HCEC 1CT (cell line): ENCODE measurements at places on chromosomes 7 and 10.
A peak's percentile ranks its signal among the peaks of the same experiment; 100 is the strongest.

GRCh38 chr7:129950933-129951225, 1.9 kb downstream of the UBE2H start:
- no peak for DNase-seq

- no peak for DNase-seq
These were observed 68.9 kb upstream of the INPP5A start for GRCh38 chr10:132468651-132469050.

DNA sequence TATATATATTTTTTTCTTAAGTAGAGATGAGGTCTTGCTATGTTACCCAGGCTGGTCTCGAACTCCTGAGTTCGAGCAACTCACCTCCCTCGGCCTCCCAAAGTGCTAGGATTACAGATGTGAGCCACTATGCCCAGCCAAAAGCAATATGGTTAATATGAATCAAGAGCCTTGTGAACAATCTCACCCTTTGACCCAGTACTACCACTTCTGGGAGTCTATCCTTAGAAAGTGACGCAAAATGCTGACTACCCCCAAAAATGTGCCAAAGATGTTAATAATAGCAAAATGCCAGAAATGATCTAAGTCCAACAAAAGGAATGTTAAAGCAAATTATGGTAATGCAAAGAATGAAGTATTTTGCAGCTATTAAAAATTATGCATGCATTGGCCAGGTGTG, 44.3 kb downstream of the HOXA1 start:
- peak; percentile 75 for DNase-seq

DNA sequence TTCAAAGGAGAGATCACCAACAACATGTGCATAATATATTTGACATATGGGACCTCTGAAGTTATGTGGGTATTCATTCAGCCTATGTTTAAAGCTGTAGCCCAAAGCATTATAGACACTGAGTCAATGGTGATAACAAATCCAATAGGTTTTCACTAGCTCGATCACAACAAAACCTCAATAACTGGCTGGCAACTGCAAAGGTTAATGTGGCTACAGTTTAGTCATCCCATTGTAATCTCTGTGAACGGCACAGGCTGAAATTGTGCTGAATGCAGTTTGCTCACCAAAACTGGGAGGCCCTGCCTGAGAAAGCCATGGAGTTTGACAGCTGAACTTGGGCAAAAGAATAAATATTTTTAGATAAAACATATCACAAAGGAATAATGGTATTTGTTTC, 152.4 kb upstream of the ADO start:
- peak; percentile 60 for DNase-seq

DNA sequence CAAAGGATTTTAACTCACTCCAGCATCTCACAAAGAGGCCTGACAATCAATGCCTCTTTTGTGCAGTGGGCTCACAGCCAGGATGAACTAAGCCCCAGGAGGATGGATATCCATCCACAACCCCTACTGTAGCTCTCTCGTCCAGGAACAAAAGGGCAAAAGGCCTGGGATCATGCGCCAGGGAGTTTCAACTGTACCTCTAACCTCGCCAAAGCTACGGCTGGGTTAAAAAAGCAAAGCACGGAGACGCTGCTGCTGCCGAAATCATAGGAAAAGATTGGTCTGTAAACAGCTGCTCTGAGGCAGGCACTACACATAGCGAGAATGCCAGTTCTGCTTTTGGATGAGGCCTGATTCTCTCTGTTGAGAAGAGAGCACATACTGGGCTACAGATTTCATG, 32.1 kb downstream of the VSTM4 start:
- no peak for DNase-seq

DNA sequence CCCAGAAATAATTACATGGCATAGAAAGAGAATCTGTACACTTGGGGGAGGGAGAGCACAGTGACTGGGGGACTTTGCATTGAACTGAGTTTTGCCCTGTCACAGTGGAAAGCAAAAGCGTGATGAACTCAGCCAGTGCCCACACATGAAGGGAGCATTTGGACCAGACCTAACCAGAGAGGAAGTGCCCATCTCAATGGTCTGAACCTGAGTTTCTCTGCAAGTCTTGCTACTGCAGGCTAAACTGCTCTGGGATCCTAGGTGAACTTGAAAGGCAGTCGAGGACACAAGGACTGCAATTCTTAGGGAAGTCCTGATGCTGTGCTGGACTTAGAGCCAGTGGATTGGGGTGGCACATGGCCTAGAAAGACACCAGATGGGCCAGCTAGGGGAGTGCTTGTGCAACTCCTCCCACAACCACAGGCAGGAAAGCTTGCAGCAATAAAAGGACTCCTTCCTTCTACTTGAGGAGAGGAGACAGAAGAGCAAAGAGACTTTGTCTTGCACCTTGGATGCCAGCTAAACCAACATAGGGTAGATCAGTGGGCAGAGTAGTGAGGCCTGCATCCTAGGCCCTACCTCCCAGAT, 259.0 kb downstream of the GRM8 start:
- DNase-seq = no peak

- DNase-seq = no peak
These were observed 146.8 kb downstream of the HIBADH start for GRCh38 chr7:27515933-27516332.
